Activated CD8-positive, alpha-beta memory T cell treated with anti-CD3 and anti-CD28 coated beads for 48 hours (primary cell): ENCODE measurements at places on chromosomes 6 and 20.
A peak's percentile ranks its signal among the peaks of the same experiment; 100 is the strongest.

GRCh38 chr6:147999001-147999540 is 343.6 kb upstream of the SASH1 start:
- DNase-seq, result no peak

- DNase-seq, result no peak
Measured at GRCh38 chr6:30814146-30815040, 69.9 kb upstream of the DDR1 start.

DNA sequence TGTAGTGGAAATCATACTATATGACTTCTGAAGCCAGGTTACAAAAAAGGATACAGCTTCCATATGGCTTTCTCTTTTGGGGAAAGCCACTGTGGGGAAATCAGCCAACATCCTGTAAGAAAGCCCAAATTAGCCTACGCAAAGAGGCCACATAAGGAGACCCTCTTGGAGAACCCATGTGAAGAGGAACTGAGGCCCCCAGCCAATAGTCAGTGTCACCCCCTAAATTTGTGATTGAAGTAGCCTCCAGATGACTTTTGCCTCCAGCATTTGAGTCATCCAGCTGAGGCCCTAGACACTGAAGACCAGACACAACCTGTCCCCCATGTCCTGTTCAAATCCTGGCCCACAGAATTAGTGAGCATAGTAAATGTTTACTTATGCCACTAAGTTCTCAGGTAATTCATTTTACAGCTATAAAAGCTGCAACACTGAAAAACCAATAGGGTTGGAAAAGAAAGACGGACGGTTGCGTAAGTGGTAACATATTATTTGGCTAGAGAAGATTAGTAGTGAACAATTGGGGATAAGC is 60.4 kb downstream of the HMGCLL1 start:
- DNase-seq, result no peak

- DNase-seq, result no peak
Measured at GRCh38 chr6:125338381-125338780, 36.6 kb upstream of the HDDC2 start.

DNA sequence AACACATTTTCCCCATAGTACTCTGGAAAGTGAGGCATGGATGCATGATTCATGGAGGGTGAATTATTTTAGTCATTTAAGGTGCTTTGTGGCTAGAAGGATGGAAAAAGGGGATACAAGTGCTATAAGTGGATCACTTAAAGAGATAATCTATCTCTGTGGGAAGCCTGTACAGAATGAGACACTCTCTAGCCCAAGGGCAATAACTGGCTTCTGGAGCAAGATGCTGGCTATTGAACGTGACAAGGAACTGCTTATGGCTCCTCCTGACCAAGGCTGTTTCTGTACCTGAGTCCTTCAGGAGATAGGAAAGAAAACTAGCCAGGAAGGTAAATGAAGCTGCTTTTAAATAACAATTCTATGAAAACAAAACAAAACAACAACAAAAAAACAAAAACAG is 590.7 kb downstream of the EYS start:
- no peak for DNase-seq

DNA sequence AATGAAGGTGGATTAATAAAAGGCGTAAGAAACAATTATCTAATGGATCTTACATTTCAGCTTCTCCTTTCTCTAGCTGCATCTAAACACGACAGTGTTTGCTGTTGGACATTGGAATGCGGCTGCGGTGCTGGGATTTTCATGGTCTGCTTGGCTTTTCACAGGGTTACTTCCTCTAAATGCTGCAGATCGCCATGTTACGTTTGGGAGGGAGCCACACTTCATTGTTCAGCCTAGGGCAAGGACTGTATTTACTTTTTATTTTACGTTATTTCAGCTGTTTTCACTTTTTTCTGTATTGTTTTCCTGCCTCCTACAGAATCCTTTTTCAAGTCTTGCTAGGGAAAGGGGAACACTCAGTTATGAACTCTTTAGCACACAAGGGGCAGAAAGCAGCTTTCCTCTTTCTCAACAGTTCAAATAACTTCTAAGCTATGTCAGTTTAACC is 97.9 kb upstream of the MTHFD1L start:
- no peak for DNase-seq

DNA sequence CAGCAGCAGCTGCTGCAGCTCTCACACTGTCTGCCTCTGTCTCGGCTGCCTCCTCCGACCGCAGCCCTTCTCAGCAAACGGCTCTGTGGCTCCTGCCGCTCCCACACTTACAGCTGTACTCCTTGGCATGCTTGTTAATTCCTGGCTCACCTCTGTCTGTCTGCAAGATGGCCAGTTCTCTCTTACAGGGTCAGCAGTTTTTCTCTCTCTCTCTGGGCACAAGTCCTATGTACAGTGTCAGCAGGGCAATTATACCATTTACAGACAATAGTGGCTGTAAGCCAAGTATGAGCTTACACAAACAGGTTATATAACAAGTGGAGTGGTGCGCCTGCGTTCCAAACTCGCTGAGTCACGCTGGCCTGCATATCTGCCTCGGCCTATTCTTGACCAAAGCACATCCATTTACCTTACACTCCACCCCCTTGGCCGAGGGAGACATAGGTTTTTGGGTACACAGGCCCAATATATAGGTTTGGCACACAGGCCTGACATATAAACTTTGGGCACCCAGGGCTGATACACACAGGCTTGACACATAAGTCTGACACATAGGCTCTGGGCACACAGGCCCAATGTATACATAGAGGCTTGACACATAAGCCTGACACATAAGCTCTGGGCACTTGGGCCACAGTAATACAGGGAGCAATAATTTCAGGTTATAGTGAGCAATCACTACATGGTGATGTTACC is 4.4 kb downstream of the ZKSCAN3 start:
- DNase-seq, result no peak

DNA sequence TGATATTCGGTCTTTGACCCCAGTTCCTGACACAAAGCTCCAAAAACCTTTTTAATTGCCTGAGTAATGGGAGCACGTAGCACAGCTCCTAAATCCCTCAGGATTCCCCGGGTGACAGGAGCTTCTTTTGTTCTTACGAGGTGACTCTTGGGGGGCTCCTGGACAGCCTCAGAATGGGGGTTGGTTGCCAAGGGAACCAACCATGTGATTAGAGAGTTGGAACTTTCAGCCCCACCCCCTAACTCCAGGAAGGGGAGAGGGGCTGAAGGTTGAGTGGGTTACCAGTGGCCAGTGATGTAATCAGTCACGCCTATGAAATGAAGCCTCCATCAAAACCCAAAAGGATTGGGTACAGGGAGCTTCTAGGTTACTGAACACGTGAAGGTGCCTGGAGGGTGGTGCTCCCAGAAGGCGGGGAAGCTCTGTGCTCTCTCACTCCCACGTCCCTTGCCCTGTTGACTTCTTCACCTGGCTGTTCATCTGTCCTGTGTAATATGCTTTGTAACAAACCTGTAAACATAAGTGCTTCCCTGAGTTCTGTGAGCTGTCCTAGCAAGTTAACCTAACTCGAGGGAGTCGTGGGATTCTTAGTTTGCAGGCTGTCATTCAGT is 89.5 kb downstream of the CHMP4B start:
- DNase-seq, result no peak

DNA sequence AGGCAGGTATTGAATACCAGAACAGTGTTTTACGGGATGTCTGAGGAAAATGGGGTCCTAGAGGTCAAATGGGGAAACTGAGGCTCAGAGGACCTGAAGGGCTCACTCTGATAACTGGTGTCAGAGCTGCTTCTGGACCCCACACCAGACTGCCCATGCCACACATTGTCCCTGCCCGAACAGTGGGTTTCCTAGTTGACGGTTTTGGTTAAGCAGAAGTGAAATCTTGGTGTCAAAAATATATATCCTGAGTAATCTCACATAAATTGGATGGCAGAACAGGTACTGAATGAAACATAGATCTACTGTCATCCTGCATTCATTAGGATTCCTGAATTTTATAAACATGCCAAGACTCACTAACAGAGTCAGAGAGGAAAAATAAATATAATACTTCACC is 16.3 kb downstream of the NOX3 start:
- DNase-seq, result no peak

GRCh38 chr20:37162646-37163045 is 16.5 kb upstream of the RPN2 start:
- no peak for DNase-seq

DNA sequence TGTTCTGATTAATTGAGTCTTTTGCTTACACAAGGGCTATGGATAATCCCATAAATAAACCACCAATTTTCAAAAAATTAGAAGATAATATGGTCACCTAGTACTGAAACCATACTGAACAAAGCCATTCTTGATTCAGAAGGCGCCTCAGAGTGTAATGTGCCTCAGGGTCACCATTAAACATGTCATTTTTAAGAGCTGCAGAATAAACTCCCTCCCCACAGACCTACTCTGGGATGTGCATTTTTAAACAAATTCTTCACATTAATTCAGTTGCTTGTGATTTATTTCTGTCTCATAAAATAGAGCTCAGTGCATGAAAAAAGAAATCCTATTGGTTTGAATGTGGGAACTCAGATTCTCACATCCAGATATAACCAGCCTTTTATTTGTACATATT is 202.1 kb upstream of the HEY2 start:
- no peak for DNase-seq

DNA sequence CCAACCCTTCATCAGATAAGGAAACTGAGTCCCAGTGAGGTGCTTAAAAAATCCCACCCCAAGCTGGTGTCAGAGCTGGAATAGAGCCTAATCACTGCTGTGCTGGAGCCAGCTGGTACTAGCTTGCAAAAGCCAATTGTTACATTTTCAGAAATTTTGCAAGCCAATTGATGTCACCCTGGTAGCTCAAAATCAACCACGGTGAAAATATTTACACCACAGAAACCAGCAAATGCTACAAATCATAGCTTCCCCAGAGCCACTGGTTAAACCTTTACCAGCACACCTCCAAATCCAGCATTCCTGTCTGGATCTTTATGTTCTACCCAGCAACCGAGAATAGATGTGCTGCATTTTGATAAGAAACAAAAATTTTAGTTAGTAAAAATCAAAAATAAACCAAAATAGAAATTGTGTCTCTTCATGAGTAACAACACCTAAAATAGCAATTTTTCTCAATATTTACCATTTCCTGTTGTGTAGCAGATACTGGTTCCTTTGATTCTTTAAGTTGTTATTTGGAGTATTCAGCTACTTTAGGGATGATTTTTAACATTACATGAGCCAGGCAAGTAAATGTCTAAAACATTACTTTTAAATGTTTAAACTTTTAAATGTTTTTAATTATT is 7.2 kb upstream of the LCA5 start:
- DNase-seq, result no peak

- DNase-seq, result no peak
Measured at GRCh38 chr6:100554228-100554627, 89.5 kb upstream of the SIM1 start.

- no peak for DNase-seq
Measured at GRCh38 chr6:104728448-104728847, 131.3 kb downstream of the HACE1 start.

DNA sequence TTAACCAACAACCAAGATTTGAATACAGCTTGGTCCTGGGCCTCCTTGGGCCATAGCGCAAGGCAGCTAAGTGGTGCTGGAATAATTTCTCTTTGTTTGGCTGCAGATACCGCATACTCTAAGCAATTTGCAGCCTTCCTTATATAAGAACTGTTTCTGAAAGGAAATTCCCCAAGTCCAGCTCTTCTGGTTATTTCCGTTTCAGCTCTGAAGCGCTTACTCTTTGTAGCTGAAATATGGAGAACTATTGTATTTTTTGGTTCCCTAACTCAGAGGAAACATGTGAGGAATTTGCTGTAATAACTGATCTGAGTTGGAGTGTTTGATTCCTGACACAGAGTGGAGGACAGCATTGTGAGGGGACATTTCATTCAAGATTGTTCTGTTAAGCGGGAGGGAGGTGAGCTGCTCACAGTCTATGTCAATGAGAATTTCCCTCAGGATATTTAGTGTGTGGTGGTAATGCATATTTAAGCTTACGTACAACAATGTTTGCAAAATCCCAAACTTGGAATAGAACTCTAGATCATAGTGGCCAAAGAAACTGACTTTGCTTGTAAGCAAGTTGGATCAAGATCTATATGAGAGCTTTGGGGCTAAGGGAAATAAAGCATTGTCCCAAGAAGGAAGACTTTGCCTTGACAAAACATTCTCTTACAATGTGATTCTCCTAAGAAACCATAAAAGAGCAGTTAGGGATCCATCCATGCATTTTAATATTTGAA is 576.6 kb upstream of the FLRT3 start:
- DNase-seq, result no peak

DNA sequence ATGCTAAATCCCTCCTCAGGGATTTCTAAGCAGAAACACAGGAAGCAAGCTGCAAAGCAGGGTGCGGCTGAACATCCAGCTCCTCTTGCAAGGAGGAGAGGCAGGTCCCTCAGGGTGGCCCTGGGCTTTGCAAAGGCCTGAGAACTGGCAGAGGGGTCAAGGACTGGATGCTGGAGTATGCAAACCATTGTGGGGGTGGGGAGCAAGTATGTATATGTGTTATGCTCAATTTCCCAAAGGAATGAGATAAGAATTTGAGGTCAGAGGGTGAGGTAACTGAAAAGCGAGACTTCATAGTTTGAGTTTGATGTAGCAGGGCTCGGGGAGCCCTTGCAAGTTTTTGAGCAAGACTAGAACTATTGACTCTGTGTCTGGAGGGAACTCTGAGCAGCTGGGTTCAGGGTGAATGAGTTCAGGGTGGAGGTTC is 11.2 kb downstream of the SLC22A2 start:
- no peak for DNase-seq

DNA sequence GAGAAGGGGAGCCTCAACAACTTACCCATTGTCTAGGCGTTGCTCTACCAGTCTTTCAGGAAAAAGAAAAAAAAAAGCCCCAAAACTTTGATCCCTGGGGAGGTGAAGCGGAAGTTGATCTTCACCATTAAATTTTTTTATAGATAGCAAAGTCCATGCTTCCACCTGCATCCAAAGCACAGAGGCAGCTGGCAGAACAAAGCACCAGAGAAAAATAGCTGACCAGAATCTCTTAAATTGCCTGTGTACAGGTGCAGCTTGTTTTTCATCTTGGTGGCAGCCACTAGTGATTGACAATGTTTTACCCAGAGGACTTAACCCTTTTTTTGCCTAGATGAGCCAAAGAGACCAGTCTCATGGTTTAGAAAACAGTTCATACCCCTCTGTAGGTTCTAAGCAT is 86.0 kb downstream of the MYB start:
- no peak for DNase-seq

GRCh38 chr6:128098000-128098581 is 197.2 kb upstream of the THEMIS start:
- no peak for DNase-seq

- DNase-seq, result no peak
Measured at GRCh38 chr20:39155971-39156370, 193.8 kb downstream of the DHX35 start.

DNA sequence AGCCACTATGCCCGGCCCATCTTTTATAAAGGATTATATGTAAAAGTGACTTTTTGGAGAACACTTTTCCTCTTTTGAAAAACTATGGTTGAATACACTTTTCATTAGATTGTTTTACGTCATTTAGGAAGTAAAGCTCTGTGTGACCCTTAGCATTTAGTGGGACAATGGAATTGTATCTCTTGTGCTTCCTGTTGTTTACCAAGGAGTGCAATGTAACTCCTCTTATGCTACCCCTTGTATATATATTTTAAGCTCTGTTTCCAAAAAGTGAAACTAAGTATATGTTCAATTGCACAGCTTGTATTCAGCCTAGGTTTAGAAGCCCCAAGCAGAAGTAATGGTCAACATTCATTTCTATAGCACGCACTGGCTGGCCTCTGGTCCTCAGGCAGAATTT is 183.1 kb upstream of the CITED2 start:
- no peak for DNase-seq

GRCh38 chr20:4560667-4561066 is 161.0 kb upstream of the PRND start:
- no peak for DNase-seq

GRCh38 chr20:42435230-42435629 is 754.5 kb downstream of the PTPRT start:
- DNase-seq, result no peak

GRCh38 chr20:25389858-25390537 is 637 bp downstream of the ABHD12 start:
- peak; percentile 15 for DNase-seq
